Stimulated activated CD8-positive, alpha-beta memory T cell treated with anti-CD3 and anti-CD28 coated beads, Interleukin-7, amount 100 ng/mL, for 4 hours (primary cell): ENCODE measurements at places on chromosomes 4 and X.

GRCh38 chrX:8404471-8404870 is 60.2 kb upstream of the VCX3B start:
- no peak for DNase-seq

GRCh38 chr4:112251019-112251643 is 19.5 kb downstream of the AP1AR start:
- no peak for DNase-seq

DNA sequence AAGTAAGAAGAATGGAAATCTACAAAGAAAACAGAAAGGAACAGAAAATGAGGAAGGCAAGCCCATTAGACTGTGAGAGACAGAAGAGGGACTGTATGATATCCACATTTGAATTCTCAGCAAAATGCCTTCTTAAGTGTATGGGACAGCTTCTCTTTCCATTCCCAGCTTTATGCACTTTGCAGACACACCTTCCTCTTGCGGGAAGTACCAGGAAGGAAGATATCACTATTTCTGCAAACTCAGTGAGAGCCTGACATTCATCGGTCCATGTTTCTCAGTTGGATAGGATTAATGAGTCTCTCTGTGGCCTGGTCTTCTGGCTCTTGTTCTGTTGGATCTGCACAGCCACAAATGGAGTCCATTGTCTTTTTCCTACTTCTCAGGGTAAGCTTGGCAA is 31.6 kb upstream of the DHX15 start:
- DNase-seq, result no peak

DNA sequence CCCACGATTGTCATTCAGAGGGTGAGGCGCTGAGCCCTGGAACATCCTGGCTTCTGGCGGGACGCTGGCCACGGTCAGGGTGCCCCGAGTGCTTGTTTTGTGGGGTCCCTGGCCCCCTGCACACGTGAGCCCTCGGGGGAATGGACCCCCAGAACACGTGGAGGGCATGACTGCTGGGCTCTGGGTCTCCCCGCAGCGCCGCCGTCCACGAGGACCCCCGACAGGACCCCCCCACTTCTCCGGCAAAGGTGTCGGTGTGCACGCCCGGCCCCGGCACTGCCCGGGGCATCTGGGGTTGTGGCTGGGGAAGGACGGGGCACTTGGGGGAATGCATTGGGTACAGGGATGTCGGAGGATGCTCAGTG is 13.9 kb upstream of the GTPBP6 start:
- no peak for DNase-seq

DNA sequence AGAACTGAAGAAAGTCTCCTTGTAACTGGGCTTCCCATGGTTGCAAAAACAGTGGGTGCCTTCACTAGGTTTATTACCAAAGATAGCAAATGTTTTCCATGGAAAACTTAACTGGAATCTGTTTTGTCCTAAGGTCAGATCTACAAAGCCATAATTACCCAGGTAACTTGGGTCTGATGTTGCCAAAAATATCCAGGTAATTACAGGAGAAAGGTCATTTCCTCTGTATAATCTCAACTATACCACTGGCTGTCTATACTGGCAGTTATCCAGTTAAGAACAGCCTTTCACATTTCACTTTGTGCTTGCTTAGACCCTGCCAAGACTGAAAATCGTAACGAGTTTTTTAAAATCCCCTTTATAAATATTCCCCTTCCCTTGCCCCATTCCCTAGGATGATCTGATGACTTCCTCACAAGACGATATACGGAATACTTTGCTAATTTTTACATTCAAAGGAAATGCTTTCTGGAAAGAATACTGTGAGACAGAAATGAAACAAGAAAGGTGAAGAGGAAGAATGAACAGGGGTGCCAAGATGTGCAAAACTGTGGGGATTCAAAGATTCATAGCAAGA is 105.5 kb downstream of the MAML3 start:
- DNase-seq, result no peak

DNA sequence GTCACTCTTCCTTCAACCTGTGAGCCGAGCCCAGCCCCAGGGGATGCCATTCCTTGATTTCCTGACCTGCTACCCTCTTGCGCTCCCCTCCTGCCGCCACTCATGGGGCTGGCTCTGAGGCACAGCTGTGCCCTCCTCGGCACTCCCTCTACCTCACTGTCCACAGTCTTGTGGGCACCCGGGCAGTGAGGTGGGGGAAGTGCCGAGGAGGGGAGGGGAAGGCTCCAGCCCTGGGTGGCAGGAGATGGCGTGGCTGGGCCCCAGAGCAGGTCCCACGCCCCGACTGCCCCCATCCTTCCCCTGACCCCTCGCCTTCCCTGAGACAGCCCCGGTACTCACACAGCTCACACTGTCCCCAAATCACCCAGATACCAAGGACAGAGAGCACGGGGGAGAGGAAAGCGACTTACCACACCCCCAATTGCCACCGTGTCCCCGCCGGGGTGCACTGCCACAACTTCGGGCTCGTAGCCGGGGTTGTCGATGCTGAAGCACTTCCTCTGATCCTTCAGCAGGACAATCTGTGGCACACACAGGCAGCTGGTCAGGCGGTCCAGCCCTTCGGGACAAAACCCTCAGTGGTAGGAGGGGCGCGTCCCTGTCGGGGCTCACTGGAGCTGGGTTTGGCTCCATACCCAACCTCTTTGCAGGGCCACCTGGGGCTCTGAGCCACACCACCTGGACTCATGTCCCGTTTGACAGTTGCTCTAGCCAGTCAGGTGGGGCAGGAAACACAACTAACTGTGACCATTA is 37.9 kb downstream of the WDR1 start:
- no peak for DNase-seq
